CD4-positive, alpha-beta memory T cell (primary cell): ENCODE measurements at places on chromosomes 1 and 21. TPM values are rescaled to one million over a fixed set of nuclear protein-coding genes. Genes with fewer than 3 reads are reported as not detected.

The ADORA1 gene
- total RNA-seq = not detected

GRCh38 chr1:92367496-92367895 lies 68.6 kb downstream of the RPAP2 start:
- no peak for DNase-seq

The ITGB2 gene
- 291 TPM for total RNA-seq

DNA sequence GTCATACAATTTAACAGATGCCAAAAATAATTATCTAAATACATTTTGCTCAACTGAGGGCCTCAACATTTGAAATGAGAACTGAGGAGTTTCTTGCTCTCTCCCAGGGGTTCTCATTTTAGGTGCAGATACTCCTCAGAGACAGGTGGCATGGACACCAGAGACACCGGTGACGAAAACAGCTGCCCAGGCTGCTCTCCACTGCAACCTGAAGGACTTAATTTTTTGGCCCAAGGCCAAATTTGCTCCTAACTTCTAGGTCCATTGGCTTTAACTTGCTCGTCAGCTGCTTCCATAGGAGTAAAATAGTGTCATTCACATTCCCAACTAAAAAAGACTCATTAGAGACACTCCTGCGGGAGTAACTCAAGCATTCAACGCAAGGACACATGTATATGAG lies 87.0 kb downstream of the NRIP1 start:
- no peak for DNase-seq

DNA sequence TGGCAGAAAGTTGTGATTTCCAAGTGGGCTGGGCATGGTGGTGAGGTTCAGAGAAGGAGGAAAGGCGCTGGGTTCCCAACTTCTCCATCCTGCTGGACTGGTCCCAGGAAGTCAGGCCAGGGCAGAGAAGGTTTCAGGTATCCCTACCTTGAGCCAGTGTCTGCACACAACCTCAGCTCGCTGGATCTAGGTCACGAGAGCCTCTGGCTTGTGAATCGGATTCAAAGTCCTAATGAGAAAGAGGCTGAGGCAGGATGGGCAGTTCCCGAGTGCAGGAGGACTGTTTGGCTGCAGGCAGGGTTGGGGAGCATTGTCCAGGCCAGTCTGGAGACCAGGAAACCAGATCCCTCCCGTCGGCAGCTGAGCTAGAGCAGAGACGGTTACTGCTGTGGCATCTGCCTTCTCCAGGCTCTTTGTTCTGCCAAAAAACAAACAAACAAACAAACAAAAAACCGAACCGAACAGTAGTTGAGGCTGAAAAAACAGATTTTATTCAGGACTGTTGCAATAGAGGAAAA lies 19.5 kb upstream of the IGSF21 start:
- DNase-seq = no peak

DNA sequence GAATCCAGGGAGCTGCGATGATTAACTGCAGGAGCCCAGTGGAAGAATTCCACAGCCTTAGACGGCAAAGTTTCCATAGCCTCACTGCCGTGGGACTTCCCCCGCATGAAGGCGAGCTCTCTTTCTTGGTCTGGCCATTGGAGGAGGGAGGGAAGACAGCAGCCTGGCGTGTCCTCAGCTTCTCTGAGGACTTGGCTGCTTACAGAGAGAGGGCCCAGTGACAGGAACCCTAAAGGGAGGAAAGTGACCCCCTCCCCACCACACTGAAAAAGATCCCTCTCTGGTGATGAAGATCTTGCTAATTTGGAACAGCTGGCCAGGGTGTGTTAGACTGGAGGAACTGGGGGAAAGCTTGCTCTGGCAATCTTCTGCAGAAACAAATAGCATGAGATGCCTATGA lies 41.0 kb downstream of the ATP2B4 start:
- DNase-seq = no peak

DNA sequence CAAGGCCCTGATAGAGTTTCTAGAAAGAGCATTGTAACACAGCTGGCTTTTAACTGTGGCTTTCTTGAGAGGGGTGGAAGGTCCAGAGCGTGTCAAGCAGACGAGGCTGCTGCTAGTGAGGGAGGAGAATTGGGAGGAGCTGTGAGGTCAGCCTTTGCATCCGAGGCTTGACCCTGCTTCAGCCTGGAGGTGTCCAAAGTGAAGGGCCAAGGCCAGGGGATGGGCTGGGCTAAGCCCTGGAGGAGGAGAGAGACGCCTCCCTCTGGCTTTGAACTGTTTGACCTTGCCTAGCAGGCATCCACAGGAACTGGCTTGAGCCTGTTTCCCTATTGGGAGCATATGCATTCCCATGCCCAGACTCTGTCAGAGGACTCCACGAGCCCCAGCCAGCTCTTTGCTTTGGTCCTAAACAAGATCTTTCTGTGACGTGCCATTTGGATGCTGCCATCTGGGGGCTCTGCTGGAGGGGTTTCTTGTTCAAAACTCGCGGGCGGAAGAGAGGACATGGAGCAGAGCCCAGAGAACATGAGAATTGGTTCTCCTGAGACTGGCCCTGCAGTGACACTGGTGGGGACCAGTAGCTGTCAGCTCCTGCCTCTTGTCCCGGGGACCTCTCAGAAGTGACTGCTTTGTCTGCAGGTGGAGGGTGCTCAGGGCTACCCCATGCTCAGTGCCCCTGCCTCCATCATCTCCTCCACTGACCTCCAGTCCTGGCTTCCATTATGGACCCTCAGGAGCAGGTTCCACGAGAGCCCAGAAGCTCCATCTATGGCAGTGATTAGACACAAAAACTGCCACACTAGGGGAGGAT lies 5.5 kb downstream of the ACTRT2 start:
- DNase-seq = no peak

- DNase-seq = no peak
Measured at GRCh38 chr1:109840011-109840629, 70.5 kb upstream of the CSF1 start.

DNA sequence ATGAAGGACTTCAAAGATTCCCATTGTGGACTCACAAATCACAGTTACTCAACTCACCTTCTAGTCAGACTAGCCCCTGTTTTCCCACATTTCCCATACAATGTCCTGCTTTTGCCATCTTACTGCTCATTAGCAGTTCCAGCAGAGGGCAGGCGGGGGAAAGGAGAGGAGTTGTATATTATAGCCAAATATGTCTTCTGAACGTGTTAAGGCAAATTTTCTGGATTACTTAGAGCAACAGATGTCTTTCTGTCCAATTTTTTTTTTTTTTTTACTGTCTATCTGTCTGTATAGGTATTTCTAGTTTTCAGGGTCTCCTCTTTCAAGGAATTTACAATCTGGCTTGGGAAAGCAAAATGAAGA lies 29.9 kb upstream of the DDAH1 start:
- no peak for DNase-seq

DNA sequence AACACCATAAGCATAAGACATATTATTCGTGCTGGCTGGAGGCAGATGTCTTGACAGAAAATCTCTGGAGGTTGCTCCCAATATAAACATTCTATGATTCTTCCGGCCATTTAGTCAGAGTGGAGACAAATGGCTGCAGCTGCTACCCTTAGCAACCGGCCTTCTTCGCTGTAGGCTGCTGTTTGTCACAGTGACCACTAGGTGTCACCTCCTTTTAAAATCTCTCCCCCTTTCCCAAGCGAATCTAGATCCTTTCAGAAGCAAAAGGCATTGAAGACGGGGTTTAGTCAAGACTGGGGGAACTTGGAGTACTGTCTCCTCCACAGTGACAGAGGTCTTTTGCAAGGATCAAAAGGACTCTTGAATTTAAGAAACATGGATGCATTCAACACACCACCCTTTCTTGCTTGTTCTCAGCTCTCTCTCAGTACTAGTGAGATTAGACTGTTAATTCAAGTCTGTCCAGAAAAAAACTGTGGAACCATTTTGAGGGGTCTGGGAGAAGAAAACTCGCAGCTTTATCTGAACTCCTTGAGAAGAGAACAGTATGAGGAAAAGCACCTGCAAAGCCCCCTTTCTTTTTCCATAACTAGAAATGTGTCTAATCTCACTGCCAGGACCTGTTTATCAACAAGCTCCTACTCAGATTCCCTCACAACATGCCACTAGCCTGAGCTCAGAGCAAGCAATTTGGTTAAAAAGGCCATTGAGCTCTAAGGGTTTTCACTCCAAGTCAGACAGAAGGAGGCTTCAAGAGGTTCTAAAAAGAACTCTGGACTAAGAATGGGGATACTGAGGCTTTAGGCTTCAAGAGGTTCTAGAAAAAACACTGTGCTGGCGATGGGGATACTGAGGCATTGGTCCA lies 408.3 kb upstream of the PLXNA2 start:
- DNase-seq = peak; percentile 3

DNA sequence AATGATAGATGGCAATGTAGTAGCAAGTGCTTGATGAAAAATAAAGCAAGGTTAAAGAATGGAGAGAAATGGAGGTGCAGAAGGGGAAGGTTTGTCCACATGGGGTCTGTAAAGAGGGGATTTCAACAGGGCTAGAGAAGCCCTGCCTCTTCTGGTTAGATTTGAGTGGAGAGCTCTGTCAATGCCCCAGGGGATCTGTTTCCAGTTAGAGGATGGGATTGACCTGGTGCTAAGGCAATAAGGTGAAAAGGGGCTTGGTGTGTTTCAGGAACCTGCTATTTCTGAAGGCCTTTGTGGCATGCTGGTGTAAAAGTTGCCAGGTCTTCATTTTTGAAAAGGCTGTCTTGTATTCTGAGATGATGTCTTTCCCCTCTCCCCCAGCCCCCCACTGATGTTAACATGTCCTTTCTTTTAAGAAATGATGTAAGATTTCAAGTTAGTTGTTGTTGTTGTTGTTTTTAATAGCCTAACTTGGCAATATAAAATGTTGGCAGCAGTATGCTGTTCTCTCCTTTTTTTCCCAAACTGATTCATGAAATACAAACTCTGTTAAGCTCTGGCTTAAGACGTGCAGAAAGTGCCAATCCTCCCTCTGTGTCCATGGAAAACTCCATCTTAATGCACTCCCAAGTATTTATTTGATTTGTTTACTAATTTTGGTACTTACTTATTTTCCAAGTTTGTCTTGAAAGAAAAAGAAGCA lies 370.3 kb upstream of the ADGRL2 start:
- no peak for DNase-seq

- no peak for DNase-seq
Measured at GRCh38 chr21:29989634-29990234, 49.9 kb upstream of the GRIK1 start.

GRCh38 chr1:151838222-151839081 lies 1.2 kb downstream of the C2CD4D start:
- DNase-seq = peak; percentile 46

The UMODL1 gene
- 1.1 TPM for total RNA-seq

GRCh38 chr1:115925467-115925866 lies 50.8 kb upstream of the SLC22A15 start:
- no peak for DNase-seq

The XCL2 gene
- total RNA-seq = not detected

The KCNE1 gene
- total RNA-seq = 0.17 TPM

- no peak for DNase-seq
Measured at GRCh38 chr1:16464917-16465625, 24.5 kb downstream of the NECAP2 start.

DNA sequence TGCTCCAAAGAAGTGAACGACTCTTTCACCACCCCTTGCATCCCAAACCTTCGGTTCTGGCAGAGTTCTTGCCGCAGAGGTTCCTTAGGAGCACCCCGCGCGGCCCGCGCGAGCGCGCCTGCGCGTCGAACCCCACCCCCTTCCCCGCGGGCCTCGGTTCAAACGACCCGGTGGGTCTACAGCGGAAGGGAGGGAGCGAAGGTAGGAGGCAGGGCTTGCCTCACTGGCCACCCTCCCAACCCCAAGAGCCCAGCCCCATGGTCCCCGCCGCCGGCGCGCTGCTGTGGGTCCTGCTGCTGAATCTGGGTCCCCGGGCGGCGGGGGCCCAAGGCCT lies at the start of gene C1orf56:
Gene C1orf56, plus strand, starts transcription at position 161 of the 334 bp plus-strand sequence. Its CDS starts 97 bp downstream, at position 258.
- DNase-seq = peak; percentile 66

GRCh38 chr21:34083357-34083756 lies 10.0 kb downstream of the MRPS6 start:
- DNase-seq = no peak

DNA sequence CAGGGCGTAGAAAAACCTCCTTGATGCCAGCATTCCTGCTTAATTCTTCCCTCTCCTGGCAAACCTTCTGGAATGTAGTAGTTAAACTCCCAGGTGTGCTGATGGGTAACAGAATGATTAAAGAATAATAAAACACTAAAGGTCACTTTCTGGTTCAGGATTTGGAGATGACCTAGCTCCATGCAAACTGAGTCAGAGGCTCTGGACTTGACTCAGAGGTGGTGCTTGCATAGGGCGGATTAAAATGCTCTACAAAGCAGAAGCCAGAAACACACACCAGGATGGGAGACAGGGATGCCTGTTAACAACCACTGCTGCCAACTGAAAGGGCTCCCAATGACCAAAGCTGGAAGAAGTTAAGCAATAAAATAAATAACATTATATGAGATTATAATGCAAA lies 41.5 kb downstream of the KRTAP19-8 start:
- DNase-seq = no peak

DNA sequence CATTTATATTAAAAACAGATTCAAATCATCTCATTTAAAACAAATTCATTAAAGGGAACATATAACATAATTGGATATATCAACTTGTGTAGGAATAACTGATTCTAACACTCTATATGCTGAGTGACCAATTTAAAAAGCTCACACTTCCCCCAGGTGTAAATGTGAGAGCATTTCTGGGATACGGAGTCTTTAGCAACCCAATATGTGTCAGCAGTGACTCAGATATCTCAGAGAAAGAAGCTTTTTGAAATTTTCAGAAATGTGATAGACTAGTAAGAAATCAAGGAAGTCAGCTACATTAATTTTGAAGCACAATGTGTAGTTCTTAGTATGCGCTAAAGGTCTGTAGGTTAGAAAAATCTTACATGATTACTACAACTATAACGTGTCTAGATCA lies 87.9 kb upstream of the SERTAD4 start:
- no peak for DNase-seq

DNA sequence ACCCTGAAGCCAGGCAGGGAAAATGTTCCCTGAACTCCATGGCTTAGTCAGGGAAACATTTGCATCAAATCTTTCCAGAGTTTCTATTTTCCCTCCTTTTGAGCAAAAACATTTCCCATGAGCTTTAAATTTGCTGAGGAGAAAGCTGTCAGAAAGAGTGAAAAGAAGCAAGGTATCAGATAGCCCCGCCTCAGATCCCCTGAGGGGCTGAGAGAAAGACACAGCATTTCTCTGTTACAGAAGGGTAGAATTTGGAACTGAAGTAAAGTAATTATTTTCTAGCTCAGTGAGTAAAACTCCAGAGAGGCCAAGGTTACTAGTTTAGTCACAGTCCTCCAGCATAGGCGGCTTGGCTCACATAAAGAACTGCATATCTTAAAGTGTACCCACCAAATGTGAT lies 10.6 kb downstream of the FMO1 start:
- no peak for DNase-seq

DNA sequence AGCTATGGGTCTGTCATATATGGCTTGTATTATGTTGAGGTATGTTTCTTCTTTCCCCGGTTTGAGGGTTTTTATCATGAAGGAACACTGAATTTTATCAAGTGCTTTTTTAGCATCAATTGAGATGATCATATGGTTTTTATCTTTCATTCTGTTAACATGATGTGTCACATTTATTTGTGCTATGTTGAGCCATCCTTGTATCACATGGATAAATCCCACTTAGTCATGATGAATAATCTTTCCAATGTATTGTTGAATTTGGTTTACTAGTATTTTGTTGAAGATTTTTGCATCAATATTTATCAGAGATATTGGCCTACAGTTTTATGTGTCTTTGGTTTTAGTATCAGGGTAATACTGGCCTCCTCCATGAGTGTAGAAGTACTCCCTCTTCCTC lies 61.7 kb downstream of the GPR137B start:
- DNase-seq = no peak

The CBR3 gene
- total RNA-seq = 9.2 TPM

The PCNX2 gene
- 109 TPM for total RNA-seq
